ENCODE measurements at places on chromosomes 2 and 18. TPM values are rescaled to one million over a fixed set of nuclear protein-coding genes. Genes with fewer than 3 reads are reported as not detected.

DNA sequence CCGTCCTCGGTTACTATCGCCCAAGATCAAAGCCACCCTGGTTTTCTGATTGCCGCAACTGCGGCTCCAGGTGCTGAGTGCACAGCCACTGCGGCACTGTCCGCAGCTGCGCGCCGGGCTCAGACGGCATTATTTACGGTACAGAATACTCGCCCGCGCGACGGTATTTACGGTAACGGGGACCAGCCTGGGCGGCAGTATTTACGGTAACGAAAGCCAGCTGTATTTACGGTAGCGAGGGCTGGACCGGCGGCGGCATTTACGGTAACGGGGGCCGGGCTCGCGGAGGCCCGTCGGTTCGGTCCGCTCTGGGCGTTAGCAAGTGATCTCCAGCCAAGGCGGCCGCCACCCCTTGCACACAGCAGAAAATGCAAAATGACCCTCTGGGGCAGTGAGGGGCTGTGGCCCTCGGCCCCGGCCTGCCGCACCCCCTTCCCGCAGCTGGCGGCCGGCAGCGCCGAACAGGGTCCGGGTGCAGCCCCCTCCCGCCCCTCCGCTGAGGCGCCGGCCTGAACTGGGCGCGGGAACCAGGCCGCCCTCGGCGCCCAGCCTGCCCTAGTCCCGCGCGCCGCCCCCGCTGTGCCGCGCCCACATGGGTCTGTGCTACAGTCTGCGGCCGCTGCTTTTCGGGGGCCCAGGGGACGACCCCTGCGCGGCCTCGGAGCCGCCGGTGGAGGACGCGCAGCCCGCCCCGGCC, at the start of gene GNAL:
GNAL (plus strand) TSS at position 293 of the 697 bp plus-strand sequence; CDS start at position 593, 300 bp downstream.
- H3K4me1 ChIP-seq: no peaks in the 10 kb centered on the region
- peaks cover 11% of the 10 kb centered on the region for H3K27me3 ChIP-seq
- H3K36me3 ChIP-seq: no peaks in the 10 kb centered on the region
- H3K27ac ChIP-seq: no peak within 1 kb of the TSS
- DNase-seq: no peak

DNA sequence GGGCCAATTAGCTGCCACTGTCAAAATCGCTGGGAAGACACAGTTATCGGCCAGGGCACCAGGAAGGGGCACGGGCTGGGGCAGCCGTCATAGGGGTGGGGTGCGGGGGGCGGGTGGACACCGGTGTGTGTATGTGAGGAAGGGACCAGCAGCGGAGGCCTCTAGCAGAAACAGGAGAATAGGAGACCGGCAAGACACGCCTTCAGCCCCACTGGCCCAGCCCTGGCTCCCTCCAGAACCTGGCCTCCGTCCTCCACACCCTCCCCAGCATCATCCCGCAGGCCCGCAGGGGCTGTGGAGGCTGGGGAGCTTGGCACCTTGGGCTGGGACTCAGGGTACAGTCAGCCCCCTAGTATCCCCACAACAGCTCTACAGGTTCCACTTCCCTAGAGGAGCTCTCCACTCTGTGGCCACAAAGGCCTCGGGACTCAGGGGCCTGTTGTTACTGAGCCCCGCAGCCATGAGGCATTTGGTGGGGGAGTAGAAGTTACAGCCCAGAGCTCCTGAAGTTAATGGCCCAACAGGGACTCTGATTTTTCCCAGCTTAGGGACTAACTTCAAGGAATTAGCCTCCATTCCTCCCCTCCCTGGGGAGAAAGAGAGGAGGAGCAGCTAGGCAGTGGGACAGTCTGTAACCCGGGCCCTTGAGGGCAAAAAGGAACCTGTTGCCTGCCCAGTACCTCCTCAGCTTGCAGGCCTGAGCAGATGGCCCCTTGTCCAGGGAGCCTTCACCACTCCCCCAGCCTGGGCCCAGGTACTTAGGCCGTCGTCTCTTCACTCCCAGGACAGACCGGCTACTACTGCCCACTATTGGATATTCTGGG, 19.9 kb downstream of the SH2D6 start:
- no peak for DNase-seq
- H3K4me3 ChIP-seq: peak overlapping the region; percentile 16
- H3K27ac ChIP-seq: peak overlapping the region; percentile 53
- peaks cover 22% of the 10 kb centered on the region for H3K4me1 ChIP-seq
- H3K27me3 ChIP-seq: no peaks in the 10 kb centered on the region
- no peaks in the 10 kb centered on the region for H3K36me3 ChIP-seq

DNA sequence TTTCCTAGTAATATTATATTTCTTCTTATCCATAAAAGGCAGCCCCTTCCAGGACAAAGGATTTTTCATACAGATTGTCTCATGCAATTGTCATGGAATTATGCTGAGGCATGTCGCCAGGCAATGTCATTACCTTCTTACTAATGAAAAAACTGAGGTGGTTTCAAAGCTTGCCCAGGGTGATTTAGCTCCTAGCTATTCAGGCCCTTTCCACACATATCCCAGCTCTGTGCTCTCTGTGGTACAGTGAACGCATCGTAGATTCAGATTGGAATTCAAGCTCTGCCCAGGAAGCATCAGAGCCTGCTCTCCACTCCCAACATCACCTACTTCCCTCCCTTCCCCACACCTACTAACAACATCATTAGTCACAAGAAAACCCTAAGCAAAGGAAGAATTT, 60.1 kb downstream of the ATP8B1 start:
- H3K36me3 ChIP-seq: no peaks in the 10 kb centered on the region
- DNase-seq: no peak
- no peaks in the 10 kb centered on the region for H3K4me1 ChIP-seq
- no peak overlapping the region for H3K4me3 ChIP-seq

GRCh38 chr2:8575038-8575833, 106.6 kb upstream of the ID2 start:
- H3K27me3 ChIP-seq: no peaks in the 10 kb centered on the region
- peak overlapping the region; percentile 22 for H3K4me3 ChIP-seq
- peaks cover 28% of the 10 kb centered on the region for H3K4me1 ChIP-seq
- DNase-seq: peak; percentile 36

DNA sequence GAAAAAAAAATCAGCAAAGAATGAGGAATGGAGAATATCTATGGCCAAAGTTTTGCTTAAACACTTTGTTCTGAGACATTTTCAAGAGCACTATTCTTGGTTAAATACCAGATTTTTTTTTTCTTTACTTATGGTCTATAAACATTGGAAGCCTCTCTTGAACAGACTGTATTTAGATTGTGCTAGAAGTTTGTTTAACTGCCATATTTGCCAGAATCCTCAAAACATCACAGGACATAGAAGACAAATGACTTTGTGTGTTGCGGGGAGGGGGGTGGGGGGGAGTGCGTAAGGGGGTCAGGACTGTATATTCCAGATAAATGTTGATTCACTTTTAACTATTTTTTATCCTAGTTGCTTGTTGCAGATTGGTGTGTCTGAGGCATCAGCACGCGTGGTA, 262.0 kb downstream of the MEIS1 start:
- no peak for DNase-seq
- H3K27me3 ChIP-seq: no peaks in the 10 kb centered on the region
- H3K36me3 ChIP-seq: no peaks in the 10 kb centered on the region
- no peak overlapping the region for H3K27ac ChIP-seq

Gene HOXD12
- total RNA-seq: not detected

Gene TTN
- 0.83 TPM for total RNA-seq

DNA sequence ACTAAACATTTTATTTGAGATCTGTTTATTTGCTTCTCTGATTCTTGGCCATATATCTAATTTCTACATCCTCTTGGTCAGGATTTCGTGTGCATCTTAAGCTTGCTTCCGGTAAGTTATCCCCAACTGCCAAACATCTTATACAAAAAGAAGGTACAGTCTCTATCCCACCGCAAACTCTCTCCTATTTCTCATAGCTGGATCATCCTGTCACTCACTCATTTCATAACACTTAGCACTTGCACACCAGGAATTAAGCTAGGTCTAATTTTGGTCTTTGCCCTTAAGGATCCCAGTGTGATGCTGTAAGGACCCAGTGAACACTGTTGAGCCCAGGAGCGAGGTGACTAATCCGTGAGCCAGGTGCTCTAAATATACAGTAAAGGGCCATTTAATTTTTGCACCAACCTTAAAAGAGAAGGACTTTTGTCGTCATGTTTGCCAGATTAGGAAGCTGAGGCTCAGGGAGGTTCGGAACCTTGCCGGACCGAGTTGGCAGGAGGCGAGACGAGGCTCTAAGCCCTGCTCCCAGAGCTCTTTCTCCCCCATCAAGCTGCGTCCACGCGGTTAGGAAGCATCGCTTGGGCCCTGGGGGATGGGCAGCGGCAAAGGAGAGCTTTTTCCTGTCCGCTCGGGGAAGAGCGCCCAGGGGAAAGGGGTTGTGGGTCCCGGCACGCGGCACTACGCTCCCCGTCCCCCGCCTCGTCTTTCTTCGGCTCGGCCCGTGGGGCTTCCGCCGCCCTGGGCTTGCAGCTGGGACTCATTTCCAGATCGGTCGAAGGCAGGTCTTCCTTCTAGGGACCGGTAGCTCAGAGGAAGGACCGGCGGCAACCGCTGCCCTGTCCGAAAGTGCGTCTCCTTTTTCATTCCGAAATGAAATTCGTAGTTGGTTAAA, 4.1 kb upstream of the ITPRIPL1 start:
- H3K36me3 ChIP-seq: no peaks in the 10 kb centered on the region
- no peak for DNase-seq
- H3K27me3 ChIP-seq: no peaks in the 10 kb centered on the region
- peak overlapping the region; percentile 55 for H3K27ac ChIP-seq
- peaks cover 32% of the 10 kb centered on the region for H3K4me1 ChIP-seq
- peak overlapping the region; percentile 47 for H3K4me3 ChIP-seq

GRCh38 chr2:10305254-10305635, 2.5 kb downstream of the HPCAL1 start:
- peak overlapping the region; percentile 76 for H3K4me3 ChIP-seq
- peak; percentile 70 for DNase-seq
- no peak overlapping the region for H3K27ac ChIP-seq
- H3K36me3 ChIP-seq: no peaks in the 10 kb centered on the region

Gene ELOA2
- total RNA-seq: not detected

GRCh38 chr18:50757358-50757757, 62.5 kb downstream of the MRO start:
- DNase-seq: no peak
- no peaks in the 10 kb centered on the region for H3K4me1 ChIP-seq
- no peaks in the 10 kb centered on the region for H3K27me3 ChIP-seq
- H3K4me3 ChIP-seq: no peak overlapping the region

GRCh38 chr2:195659982-195660890, 3.2 kb downstream of the SLC39A10 start:
- peak overlapping the region; percentile 98 for H3K27ac ChIP-seq
- H3K4me3 ChIP-seq: peak overlapping the region; percentile 81
- DNase-seq: peak; percentile 74

Gene MYO5B
- 0.07 TPM for total RNA-seq

- no peaks in the 10 kb centered on the region for H3K27me3 ChIP-seq
- DNase-seq: peak; percentile 8
- H3K4me1 ChIP-seq: peaks cover 4% of the 10 kb centered on the region
- peak overlapping the region; percentile 57 for H3K27ac ChIP-seq
- H3K36me3 ChIP-seq: no peaks in the 10 kb centered on the region
Observed at GRCh38 chr18:44679056-44679913, 1.4 kb upstream of the SETBP1 start.

DNA sequence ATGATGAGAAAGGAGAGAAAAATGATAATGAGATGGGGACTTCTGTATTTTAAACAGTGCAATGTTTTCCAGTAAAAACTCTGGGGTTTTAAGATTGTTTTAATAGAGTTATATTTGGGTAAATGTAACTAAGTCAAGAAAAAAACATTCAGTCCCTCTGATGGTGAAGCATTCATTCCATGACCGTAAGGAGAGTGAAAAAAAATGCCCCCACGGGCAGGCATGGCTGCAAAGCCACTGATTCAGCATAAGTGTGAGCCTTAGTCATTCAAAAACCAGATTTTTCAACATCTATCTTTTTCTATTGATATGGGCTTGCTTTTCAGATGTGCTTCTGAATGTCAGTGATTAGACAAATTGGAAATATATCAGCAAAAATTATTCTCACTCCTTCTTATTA, 957.8 kb downstream of the SLC4A3 start:
- H3K27me3 ChIP-seq: no peaks in the 10 kb centered on the region
- H3K36me3 ChIP-seq: no peaks in the 10 kb centered on the region
- no peak overlapping the region for H3K4me3 ChIP-seq
- no peak for DNase-seq

DNA sequence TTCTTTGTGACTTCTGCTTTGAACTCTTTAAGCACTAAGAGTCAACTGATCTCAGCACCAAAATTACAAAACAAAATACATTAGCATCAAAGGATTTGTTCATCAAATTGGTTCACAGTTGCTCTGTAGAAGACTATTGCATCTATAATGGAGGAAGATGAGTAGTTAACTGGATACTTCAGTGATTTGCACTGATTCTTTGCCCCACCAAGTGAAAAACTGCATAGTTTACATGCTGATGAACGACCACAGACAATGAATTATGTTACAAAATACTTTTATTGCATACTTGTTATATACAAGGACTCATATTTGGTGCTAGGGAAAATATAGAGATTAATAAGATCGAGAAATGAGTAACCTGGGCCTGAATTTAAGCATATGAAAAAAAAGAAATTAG, 107.2 kb downstream of the SCG2 start:
- no peak overlapping the region for H3K27ac ChIP-seq
- no peaks in the 10 kb centered on the region for H3K4me1 ChIP-seq
- no peak overlapping the region for H3K4me3 ChIP-seq
- no peaks in the 10 kb centered on the region for H3K36me3 ChIP-seq
- no peaks in the 10 kb centered on the region for H3K27me3 ChIP-seq
- no peak for DNase-seq
